ENCODE measurements at places on chromosomes 5 and 9.

- DNase-seq, result no peak
Observed at GRCh38 chr9:37937366-37937765, 33.4 kb upstream of the SLC25A51 start.

- no peak for DNase-seq
Observed at GRCh38 chr5:105230516-105231157, 1668.0 kb upstream of the NUDT12 start.

DNA sequence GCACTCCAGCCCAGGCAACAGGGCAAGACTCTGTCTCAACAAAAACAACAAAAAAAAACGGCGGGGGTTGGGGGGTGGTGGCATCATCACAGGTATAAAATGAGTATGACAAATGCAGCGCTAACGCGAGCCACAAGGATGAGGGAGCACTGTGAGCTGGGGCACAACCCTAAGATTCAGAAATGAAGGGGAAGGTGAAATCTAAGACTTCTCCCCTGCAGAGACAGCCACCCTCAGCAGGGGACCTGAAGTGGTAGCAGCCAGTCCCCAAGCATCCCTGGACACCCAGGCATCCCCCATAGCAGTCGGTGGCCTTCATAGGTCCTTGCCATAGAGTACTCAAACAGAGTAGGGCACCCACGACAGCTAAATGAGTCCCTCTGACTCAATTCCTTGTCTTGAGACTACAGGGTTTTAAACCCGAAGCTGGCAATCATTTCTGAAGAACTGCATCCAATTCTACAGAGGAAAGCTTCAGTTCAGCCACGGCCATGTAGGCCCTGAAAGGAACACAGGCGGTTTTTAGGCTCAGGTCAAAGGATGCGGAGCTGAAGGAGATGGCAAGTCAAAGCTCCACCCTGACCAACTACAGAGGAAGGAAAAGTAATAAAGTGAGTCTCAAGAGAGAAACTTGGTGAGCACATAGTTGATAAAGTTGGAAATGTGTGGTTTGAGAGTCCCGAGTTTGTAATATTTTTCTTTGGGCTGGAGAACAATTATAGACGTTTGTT lies 50.3 kb downstream of the MYO10 start:
- no peak for DNase-seq

DNA sequence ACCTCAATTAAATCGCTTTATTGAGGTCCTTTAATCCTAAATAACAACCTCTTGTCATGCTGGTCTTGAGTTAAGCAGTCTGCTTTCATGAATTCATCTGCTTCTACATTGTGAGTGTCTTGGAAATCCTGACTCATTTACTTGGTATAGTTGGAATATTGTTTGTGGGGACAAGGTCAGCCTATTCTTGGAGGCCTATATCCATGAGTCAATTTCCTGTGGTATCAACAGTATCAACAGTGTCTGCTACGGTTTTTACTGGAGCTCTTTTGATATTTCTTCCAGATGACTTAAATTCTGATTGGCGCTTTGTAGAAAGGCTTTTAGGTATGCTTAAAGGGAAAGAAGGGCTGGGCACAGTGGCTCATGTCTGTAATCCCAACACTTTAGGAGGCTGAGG lies 71.2 kb upstream of the PARP8 start:
- DNase-seq, result no peak

DNA sequence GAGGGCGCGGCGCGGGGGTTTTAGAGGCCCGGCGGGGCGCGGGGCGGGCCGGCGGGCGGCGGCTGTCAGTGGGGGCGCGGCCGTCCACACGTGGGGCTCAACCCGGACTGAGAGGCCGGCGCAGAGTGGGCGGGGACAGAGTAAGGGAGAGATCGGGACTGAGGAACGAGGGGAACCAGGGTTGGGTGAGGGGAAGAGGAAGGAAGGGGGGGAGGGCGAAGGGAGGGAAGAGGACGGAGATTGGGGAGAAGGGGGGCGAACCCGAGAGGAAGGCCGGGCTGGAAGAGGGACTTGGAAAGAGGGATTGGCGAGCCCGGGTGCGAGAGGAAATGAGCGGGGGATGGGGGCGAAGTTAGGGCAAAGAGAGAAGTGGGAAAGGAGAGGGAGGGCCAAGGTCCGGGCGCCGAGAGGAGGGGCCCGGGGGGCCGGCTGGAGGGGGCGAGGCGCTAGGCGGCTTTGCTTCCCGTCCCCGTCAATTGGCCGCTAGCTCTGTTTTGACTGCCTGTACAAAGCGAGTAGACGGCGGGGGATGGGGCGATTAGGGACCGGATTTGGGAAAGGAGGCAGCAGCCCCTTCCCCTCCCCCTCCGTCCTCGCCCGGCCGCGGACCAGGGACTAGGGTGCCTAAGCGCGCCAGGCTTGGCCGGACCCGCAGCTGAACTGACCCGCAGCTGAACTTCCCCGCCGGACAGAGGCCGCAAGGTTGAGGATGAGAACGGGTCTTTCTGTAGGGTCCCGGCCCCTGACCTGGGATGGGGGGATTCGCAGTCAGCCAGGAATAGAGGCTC lies 399 bp upstream of the FBN2 start:
- peak; percentile 92 for DNase-seq

DNA sequence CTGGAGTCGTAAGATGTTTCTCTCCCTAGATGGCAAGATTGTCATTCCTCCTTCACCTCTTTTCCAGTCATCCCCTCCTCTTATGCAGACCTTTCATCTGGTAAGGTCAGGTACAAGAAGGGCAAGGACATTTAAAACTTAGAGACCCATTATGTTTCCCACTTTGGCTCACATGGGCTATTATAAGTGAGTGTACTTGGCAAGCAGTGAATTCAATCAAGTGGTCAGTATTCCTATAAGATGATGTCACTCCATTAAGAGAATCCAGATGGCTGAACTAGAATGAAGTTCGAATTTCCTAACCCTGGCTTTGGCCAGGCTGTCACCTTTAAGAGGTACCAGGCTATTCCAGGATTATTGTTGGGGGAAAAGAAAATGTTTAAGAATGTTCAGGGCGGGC lies 32.2 kb downstream of the ZNF131 start:
- DNase-seq, result no peak

- DNase-seq, result no peak
Observed at GRCh38 chr5:163424836-163425235, 12.6 kb upstream of the CCNG1 start.

DNA sequence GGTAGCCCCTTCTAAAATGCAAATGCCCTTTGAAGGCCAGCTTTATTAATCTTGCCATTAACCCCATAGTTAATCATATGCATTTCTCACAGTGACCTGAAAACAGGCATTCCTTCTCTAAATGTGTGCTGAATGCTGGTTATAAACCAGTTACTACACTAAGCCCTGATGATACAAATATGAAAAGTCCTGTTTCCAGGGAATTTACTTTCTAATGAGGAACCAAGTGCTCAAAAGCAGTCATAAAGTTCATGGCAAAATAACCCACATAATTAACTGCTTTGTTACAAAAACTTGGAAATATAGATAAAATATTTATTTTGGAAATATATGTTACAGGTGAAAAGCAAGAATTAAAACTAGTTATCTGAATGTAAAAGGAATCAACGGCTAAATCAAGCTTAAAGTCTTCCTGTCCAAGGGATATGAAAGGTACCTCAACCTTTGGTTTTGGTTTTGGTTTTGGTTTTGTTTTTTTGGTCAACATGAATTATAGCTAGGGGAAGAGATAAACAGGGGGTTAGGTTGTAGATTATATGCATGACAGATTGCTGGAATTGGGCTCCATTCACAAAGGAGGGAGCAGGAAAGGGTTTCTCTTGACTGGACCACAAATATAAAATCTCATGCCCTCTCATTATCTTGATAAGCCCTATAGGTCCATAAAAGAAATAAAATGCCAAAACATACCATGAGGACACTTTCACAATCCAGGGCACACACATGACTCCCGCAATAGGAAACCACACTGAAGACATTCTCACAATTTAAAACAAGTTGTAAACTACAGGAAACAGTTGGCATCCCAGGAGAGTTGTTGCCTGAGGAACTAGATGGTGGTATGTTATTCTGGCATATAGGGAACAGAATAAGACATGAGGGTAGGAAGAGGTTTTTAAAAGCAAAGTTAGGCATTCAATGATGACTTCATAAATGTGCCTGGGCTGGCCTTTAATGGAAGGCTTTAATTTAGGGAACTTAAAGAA lies 46.7 kb upstream of the MACIR start:
- no peak for DNase-seq

- no peak for DNase-seq
Observed at GRCh38 chr9:127505396-127506116, 54.2 kb downstream of the LRSAM1 start.

DNA sequence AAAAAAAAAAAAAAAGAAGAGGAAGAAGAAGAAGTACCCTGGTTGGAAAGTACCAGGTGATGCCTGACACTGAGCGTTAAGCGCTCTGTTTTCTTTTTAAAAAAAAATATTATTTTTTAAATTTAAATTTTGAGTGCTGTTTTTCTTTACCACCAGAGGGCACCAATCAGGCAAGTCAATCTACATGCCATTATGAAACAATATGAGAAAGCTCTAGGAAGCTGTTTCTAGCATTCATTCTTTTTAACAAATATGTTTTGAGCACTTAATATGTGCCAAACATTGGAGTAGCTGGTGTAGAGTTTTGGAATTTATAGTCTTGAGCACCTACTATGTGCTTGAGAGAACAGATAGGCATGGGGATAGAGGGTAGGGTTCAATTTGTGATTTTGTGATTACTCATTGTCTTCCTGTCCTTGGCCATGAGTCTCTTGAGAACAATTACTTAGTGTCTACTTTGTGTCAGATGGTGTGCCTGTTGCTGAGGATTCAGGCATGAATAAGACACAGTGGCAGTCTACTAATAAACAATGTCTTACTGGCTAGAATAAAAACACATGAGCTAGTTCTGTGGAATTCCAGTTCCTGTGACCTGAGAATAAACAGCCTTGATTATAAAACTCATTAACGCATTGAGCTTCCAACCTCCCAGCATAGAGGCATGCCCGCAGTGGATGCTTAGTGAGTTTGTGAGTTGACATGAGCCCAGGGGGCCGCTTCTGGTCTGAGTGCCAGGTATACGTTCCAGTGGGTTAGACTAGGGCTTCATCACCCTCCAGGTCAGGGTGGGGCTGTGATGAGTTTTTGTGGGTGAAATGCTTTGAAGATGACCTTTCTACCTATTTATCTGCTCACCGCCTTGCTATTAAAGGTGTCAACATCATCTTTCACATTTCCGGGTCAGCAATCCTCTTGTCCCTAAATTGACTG lies 3.0 kb upstream of the UBE2R2 start:
- peak; percentile 19 for DNase-seq

GRCh38 chr5:156366521-156366920 lies 39.6 kb downstream of the SGCD start:
- no peak for DNase-seq

GRCh38 chr5:119412279-119413227 lies 39.7 kb upstream of the HSD17B4 start:
- DNase-seq, result no peak
